ENCODE measurements at places on chromosomes 4 and X.

GRCh38 chrX:47562615-47563243 is 1.7 kb downstream of the ARAF start:
- DNase-seq = peak; percentile 30

DNA sequence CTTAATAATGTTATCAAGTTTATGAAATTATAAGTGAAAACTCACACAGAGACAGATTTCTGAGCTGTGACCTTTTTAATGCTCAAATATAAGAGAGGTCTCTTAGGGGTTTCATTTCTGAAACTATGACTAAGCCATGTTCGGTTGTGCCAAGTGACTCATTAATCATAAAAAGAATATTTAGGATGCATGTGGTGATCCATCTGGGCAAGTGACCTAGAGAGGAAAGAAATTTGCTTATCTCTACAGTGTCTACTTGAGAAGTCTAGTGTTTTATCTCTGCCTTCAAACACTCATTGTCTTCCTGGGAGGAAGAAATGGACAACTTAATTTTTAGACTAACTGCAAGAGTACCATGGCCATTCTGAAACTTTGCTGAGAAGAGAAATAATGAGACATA is 545.3 kb upstream of the GRID2 start:
- no peak for DNase-seq

DNA sequence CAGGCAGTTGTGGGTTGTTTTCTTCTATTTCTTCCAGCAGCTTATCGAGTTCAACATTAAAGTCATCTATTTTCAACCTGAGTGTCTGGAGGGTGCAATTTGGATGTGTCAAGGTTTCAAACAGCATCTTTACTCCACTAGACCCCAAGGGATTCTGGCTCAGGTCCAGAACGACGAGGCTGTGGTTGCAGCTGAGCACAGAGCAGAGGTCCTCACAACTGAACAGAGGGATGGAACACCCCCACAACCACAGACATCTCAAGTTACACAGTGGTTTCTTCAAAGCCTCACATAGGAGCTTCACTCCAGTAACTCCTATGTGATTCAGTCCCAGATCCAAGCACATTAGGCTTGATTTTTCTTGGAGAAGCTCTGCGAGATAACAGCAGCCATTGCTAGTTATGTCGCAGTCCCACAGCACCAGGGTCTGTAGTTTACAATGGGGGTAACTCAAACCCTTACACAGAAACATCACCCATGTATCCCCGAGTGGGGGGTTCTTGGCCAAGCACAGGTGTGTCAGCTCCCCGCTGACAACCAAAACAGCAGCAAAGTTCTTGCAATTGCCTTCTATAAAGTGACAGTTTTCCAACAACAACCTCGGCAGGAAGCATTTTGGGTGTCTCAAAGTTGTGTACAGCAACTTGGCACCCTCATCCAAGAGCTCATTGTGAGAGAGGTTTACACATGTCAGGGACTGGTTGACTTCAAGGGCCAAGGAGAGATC is 2.8 kb downstream of the NLRP2B start:
- DNase-seq = no peak

- no peak for DNase-seq
Observed at GRCh38 chr4:11831739-11832138, 403.0 kb upstream of the HS3ST1 start.

- DNase-seq = no peak
Observed at GRCh38 chr4:142091691-142092182, 455.4 kb downstream of the IL15 start.

GRCh38 chr4:52017814-52018213 is 2.3 kb downstream of the LRRC66 start:
- DNase-seq = no peak

DNA sequence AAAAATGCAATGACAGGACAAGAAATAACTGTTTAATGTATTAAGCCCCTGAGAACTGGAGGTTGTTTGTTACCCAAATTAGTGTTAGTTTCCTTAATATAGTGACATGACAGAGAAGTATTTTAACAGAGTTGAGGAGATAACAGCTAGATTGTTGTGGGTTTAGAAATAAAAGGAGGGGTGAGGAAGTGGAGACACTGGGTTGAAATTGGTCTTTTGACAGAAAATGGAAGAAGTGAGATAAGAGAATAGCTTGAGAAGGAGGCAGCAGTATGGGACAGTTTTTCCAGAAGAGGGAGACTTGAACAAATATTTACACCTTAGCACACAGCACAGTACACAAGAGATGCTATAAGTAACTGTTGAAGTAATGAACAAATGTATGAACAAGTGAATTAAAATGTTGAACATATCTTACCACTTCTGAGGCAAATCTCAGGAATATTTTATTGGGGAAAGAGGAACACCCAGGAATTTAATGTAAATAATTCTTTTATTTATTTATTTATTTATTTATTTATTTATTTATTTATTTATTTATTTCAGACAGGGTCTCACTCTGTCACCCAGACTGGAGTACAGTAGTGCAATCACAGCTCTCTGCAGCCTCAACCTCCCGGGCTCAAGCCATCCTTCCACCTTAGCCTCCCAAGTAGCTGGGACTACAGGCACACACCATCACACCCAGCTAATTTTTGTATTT is 58.0 kb upstream of the EGFL6 start:
- DNase-seq = no peak

GRCh38 chr4:75723163-75724065 is 963 bp upstream of the USO1 start:
- no peak for DNase-seq

- DNase-seq = no peak
Observed at GRCh38 chr4:40918330-40918729, 168.6 kb downstream of the NSUN7 start.

DNA sequence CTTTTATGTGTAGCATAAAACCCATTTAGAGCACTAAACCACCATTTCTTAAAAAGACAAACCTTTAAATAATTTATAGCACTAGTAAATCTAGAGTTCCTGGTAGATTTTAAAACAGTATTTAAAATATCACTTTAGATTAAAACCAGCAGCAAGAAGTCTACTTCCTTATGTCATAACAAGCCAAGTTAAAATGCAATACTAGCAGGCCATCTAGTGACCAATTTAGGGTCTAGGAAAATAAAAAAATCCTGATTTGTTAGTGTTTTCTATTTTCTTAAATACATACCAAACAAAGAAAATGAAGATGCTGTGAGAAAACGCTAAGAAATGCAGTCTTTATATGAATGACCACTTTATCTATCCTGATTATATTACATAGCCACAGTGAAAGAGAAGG is 53.9 kb downstream of the PAPSS1 start:
- no peak for DNase-seq

DNA sequence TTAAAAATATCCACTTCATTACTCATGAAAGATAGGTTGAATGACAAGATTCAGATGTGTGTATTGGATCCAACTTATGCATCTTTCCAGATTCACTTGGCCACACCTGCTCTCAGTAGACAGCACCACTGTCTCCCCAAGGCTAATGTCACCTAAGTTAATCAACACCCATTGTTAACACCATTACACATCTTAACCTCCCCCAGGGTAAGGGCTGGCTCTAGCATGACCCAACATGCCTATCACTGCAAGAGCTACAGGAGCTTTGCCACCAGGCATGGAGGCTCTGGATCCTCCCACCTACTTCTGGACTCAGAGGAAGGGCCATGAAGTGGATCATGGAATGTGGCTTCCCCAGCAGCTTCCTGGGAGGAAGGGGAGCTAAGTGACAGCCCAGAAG is 32.8 kb upstream of the LSM6 start:
- DNase-seq = no peak

- DNase-seq = no peak
Observed at GRCh38 chr4:92634882-92635281, 331.1 kb downstream of the GRID2 start.

DNA sequence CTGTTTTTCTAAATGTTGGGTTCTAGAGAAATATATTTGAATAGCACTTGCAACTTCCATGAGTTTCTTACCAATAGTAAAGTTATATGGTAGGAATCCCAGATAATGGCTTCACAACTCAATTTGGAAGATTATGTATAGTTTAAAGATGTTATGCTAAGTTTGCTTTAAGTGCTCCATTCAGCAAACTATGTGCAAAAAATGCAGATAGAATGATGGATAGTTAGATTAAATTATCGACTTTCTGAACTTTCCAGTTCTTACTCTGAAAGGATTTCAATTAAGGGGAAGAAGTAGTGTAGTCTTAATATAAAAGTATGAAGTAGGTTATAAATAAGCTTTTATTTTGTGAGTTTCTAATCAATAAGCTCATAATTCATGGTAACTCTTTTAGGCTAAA is 60.7 kb upstream of the NFKB1 start:
- DNase-seq = no peak

GRCh38 chr4:162622664-162623063 is 458.9 kb upstream of the FSTL5 start:
- no peak for DNase-seq

GRCh38 chrX:130253916-130254315 is 14.8 kb downstream of the ZNF280C start:
- DNase-seq = no peak
